ENCODE measurements at places on chromosomes 2 and 18.

GRCh38 chr2:201139836-201140604 lies 24.1 kb downstream of the CFLAR start:
- DNase-seq, result no peak

GRCh38 chr2:7013471-7014160 lies 96.4 kb downstream of the RNF144A start:
- no peak for DNase-seq

- DNase-seq, result no peak
These were observed 206.1 kb downstream of the TFCP2L1 start for GRCh38 chr2:121078899-121079298.

GRCh38 chr2:79370976-79371538 lies 141.8 kb upstream of the CTNNA2 start:
- DNase-seq, result no peak

- DNase-seq, result no peak
These were observed 121.2 kb downstream of the TCF4 start for GRCh38 chr18:55466789-55467188.

GRCh38 chr2:202671317-202672035 lies 36.7 kb downstream of the FAM117B start:
- no peak for DNase-seq

DNA sequence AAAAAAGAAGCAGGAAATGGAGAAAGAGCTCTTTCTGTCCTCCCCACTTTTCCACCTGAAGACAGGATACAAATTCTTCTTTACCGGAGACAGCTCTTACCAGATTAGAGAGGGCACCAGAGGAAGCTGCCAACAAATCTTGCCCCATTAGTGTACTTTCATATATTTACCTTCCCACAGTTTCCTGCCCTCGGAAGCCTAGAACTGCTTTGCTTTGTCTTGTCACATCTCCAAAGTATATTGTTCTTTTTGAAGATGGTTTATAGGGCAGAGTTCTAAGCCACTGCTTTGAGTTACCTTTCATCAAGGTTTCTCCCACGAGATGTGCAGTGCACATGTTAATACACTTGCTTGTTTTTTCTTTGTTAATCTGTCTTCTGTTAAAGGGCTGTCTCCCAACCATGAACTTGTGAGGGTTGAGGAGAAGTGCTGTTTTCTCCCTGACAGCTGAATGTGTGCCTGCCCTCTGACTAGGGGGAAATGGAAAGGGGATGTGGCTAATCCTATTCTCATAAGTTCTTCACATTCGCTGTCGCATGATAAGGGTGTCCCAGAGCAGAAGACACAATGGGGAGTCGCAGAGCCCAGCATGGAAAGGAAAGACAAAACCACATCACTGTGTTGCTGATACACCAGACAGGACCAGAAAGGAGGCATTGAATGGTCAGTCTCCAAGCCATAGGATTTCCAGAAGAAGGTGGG lies 24.2 kb downstream of the CENPA start:
- DNase-seq, result no peak

DNA sequence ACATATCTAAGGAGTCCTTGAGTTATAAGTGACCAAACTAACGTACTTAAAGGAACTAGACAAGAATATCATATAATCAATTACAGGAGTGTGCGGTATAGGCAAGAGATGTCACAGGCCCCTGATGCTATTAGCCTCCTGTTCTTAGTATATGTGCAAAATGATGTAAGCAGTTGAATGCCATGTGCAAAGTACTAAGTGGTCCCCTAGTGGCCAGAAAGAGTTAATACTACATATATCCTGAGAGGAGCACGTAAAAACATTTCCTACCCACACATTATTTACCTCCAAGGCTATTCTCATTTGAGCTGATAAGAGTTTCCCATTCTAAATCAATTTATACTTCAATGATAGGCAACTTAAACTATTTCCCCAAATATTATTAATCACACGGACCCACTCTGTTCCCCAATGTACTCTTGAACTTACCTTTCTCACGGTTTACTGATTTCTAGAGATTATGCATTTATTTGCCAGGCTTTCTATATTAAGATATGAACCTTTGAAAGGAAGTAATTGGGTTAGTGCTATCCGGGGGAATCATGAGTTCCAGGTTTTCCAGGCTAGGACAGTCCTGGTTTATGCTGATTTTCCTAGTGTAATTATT lies 158.0 kb upstream of the KLHL14 start:
- DNase-seq, result no peak

- DNase-seq, result no peak
These were observed 39.6 kb upstream of the LDLRAD4 start for GRCh38 chr18:13178976-13179375.

- DNase-seq, result peak; percentile 41
These were observed 26.9 kb upstream of the DTNB start for GRCh38 chr2:25700221-25700660.

DNA sequence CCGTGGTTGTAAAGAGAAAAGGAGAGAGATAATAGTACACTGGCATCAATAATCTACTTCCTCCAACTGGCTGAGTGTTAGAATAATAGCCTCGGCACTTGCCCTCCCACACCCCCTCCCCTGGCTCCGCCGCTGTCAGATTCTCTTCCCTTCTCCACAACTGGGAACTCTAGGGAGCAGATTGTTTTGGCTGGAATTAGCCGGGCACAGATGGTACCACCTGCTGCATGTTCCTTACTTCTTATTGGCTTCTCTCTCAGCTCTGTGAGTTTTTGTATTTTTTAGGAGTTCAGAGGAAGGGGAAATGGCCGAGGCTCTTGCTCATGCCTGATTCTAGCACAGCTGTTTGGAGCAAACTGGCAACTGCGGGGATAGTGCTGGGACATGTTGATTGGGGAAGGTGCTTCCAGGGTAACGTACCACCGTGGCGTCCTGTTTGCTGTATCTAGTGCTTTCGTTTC lies 140.0 kb downstream of the ZEB2 start:
- no peak for DNase-seq

GRCh38 chr2:224221455-224221913 lies 180.4 kb downstream of the FAM124B start:
- DNase-seq, result peak; percentile 43

All from hepatic stellate cell (primary cell).